ENCODE measurements at places on chromosomes 13 and 19. TPM values are rescaled to one million over a fixed set of nuclear protein-coding genes. Genes with fewer than 3 reads are reported as not detected.

DNA sequence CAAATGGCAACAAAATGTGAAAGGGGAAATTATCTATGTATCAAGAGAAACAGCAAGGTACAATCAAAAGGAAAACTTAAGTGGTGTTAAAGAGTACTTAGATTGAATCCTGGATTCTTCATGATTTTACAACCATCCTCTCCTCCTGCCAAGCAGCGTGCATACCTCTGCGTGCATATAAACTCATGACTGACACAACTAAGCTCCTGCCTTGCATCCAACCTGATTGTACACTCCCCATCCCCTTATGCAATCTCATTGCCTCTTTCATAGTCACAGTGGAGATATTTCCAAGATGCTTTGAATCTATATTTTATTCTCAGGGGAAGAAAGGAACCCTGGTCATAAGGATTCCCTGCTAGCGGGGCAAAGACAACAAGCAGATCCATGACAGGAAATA, 499.9 kb downstream of the KCTD12 start:
- DNase-seq = no peak

- no peak for DNase-seq
Measured at GRCh38 chr13:113451951-113452421, 1.3 kb downstream of the ADPRHL1 start.

- no peak for DNase-seq
Measured at GRCh38 chr13:106499113-106499512, 36.3 kb downstream of the EFNB2 start.

- no peak for DNase-seq
Measured at GRCh38 chr19:28744943-28745342, 468.0 kb downstream of the UQCRFS1 start.

DNA sequence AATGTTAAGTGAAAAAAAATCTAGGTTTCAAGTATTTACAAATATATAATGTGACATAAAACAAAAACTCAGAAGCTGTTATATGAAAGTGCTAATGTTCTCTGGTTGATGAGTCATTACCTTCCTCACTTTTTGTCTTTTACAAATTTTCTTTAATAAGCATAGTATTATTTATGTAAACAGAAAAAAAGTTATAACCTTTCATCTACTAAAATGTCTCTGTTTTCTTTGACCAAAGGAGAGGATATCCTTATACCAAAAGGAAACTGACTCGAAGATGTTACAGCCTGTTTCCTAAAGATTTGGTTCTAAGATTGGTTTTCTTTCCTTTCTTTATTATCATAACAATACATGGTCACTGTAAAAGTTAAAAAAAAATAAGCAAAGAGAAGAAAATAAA, 38.0 kb downstream of the RCBTB2 start:
- no peak for DNase-seq

- DNase-seq = no peak
Measured at GRCh38 chr19:39825531-39826076, 8.4 kb downstream of the DYRK1B start.

GRCh38 chr19:5356428-5356827, 15.8 kb upstream of the PTPRS start:
- DNase-seq = peak; percentile 33

DNA sequence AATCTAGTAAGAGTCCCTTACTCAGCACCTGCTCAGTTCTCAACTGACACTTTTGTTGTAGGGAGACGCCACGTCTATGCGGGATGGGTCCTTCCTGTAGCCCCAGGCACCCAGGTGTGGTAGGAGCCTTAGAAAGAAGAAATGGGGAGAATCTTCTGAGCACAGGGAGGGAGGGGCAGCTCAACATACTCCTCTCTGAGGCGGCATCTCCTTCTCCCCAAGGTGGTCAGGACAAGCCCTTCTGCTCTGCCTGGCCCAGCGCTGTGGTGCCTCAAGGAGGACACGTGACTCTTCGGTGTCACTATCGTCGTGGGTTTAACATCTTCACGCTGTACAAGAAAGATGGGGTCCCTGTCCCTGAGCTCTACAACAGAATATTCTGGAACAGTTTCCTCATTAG, 1.2 kb downstream of the KIR2DL4 start:
- DNase-seq = no peak

- DNase-seq = peak; percentile 46
Measured at GRCh38 chr19:1407528-1408299, at the start of gene DAZAP1. Gene DAZAP1, plus strand, starts transcription at chr19:1407586. Its CDS starts 188 bp downstream, at chr19:1407774.

GRCh38 chr19:35963514-35963913, 27.3 kb downstream of the LRFN3 start:
- peak; percentile 74 for DNase-seq

FPR3 gene
- not detected for total RNA-seq

ZNF585A gene
- total RNA-seq = 25.7 TPM

GDF15 gene
- 33.3 TPM for total RNA-seq

TPTE2 gene
- total RNA-seq = not detected

PCDH9 gene
- 0.76 TPM for total RNA-seq

CCL25 gene
- total RNA-seq = not detected

MADCAM1 gene
- not detected for total RNA-seq

KLK6 gene
- total RNA-seq = not detected

All from GM23248 (cell line).